ENCODE measurements at places on chromosomes 11 and 22. TPM values are rescaled to one million over a fixed set of nuclear protein-coding genes. Genes with fewer than 3 reads are reported as not detected.

Gene LRRC56
- polyA plus RNA-seq: 1.5 TPM

Gene OR8A1
- polyA plus RNA-seq: not detected

Gene PPP2R1B
- 20.7 TPM for polyA plus RNA-seq

- DNase-seq: no peak
Measured at GRCh38 chr11:44145011-44145775, 49.7 kb downstream of the EXT2 start.

- DNase-seq: no peak
Measured at GRCh38 chr11:111976767-111977145, 39.6 kb downstream of the DIXDC1 start.

- DNase-seq: no peak
Measured at GRCh38 chr11:8544807-8545206, 49.2 kb downstream of the STK33 start.
